ENCODE measurements at places on chromosomes 12 and 14. TPM values are rescaled to one million over a fixed set of nuclear protein-coding genes. Genes with fewer than 3 reads are reported as not detected.

Gene MYRFL
- total RNA-seq: not detected

Gene TAS2R42
- total RNA-seq: not detected

Gene SALL2
- total RNA-seq: 82.1 TPM

Gene AICDA
- total RNA-seq: not detected

Gene KLHDC1
- 2.6 TPM for total RNA-seq

Gene SLCO1C1
- not detected for total RNA-seq

Gene GPRC5D
- total RNA-seq: 1.3 TPM

Gene YEATS4
- 31.7 TPM for total RNA-seq
